Naive B cell (primary cell): ENCODE measurements at places on chromosomes 7 and 10. TPM values are rescaled to one million over a fixed set of nuclear protein-coding genes. Genes with fewer than 3 reads are reported as not detected.

AKR1C3 gene
- polyA plus RNA-seq: not detected

PPP1R3C gene
- polyA plus RNA-seq: not detected

CTBP2 gene
- 0.11 TPM for polyA plus RNA-seq

GRID1 gene
- not detected for polyA plus RNA-seq

AGAP5 gene
- polyA plus RNA-seq: not detected

PRLHR gene
- polyA plus RNA-seq: not detected

CALY gene
- not detected for polyA plus RNA-seq

FGFR2 gene
- polyA plus RNA-seq: not detected

ELAPOR2 gene
- polyA plus RNA-seq: 1.6 TPM

STARD3NL gene
- 53.4 TPM for polyA plus RNA-seq

NEUROG3 gene
- not detected for polyA plus RNA-seq

SFRP5 gene
- polyA plus RNA-seq: not detected

AKR1C4 gene
- polyA plus RNA-seq: not detected

SAP25 gene
- polyA plus RNA-seq: not detected

DRGX gene
- polyA plus RNA-seq: not detected

CALHM3 gene
- not detected for polyA plus RNA-seq

JAZF1 gene
- 30.1 TPM for polyA plus RNA-seq

TRA2A gene
- polyA plus RNA-seq: 76.3 TPM

GPR37 gene
- not detected for polyA plus RNA-seq

VWA2 gene
- not detected for polyA plus RNA-seq

TCERG1L gene
- not detected for polyA plus RNA-seq

TYW1B gene
- 1.9 TPM for polyA plus RNA-seq

TMEM254 gene
- polyA plus RNA-seq: 35.9 TPM

GNGT1 gene
- not detected for polyA plus RNA-seq

ANKRD7 gene
- not detected for polyA plus RNA-seq

ATRNL1 gene
- 1.7 TPM for polyA plus RNA-seq

CYP2E1 gene
- polyA plus RNA-seq: not detected

MKI67 gene
- not detected for polyA plus RNA-seq

PARP12 gene
- polyA plus RNA-seq: 57.8 TPM

ANXA8L1 gene
- polyA plus RNA-seq: not detected

OIT3 gene
- not detected for polyA plus RNA-seq

LRRC61 gene
- 27.1 TPM for polyA plus RNA-seq

AGMO gene
- not detected for polyA plus RNA-seq

LIPN gene
- not detected for polyA plus RNA-seq

MGAM2 gene
- polyA plus RNA-seq: not detected

ANKRD1 gene
- polyA plus RNA-seq: not detected

ZNF277 gene
- 20.9 TPM for polyA plus RNA-seq
